ENCODE measurements at places on chromosomes 11 and 22.

GRCh38 chr11:79400717-79401330 is 40.0 kb downstream of the TENM4 start:
- no peak for DNase-seq

- no peak for DNase-seq
Measured at GRCh38 chr22:35307372-35307771, 7.7 kb downstream of the TOM1 start.

DNA sequence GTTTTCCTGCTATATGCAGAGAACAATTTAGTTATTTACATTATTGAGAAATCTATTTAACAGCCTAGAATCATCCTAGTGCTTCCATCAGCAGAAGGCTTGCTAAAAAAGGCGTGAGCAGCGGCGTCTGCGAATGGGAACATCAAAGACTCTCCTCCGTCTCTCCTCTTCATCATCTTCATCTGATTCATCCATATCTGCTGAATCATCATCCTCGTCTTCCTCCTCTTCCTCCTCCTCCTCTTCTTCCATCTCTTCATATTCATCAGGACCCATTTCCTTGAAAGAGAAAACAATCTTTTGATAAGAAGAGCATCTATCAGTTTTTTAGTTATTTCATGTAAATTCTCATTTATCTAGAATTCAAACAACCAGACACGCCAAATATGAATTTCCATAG is 5.6 kb upstream of the CD59 start:
- DNase-seq: no peak

GRCh38 chr22:46044621-46045458 is 67.9 kb upstream of the WNT7B start:
- peak; percentile 38 for DNase-seq

- no peak for DNase-seq
Measured at GRCh38 chr11:124473476-124473875, 28.0 kb upstream of the OR8B8 start.

DNA sequence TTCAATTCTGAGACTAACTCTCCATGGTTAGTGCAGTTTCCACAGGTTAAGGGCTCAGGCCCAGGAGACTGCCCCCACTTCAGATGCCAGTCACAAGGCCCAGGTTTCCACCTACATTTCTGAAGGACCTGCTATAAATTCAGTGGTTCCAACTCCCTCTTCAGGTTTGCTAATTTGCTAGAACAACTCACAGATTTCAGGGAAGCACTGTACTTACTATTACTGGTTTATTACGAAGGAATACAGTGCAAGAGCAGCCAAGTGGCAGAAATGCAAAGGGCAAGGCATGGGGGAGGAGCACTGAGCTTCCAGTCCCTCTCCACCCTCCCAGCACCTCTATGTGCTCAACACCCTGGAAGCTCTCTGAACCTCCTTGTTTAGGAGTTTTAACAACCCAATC is 39.3 kb upstream of the SPON1 start:
- no peak for DNase-seq

- peak; percentile 94 for DNase-seq
Measured at GRCh38 chr11:128835741-128836430, 31.2 kb downstream of the KCNJ1 start.

GRCh38 chr22:44711241-44711560 is 9.2 kb downstream of the PRR5 start:
- DNase-seq: no peak

DNA sequence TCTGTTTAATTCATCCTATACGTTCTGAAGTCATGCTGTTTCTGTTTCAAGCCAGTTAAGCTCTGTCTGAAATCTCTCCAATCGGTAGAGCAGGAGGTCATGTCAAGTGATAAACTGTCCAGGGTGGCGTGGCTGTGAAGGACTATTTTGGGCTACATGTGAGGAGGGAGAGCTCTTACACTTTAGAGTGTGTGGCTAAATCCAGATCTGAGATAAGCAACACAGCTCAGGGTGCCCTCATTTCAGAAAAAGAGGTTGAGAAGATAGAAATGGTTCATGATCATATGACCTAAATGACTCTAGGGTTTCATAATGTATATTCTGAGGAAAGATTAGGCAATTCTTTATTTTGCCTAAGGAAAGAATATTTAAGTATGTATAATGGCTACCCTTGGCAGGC is 8.4 kb downstream of the BLID start:
- DNase-seq: no peak

GRCh38 chr11:121412000-121412587 is 40.0 kb upstream of the SORL1 start:
- DNase-seq: no peak

DNA sequence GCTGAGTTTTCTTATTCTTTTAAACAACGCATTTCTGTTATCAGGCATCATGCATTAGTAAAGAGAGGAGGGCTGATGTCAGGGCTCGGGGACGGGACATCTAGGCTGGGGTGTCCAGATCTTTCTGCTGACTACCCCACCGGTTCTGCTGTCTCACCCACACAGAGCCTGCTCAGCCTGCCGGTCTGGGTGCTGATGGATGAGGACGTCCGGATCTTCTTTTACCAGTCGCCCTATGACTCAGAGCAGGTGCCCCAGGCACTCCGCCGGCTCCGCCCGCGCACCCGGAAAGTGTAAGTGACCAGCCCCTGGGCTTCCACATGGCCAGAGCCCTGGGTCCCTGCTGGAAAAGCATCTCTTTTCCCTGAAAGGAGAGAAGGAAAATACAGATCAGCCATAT is 9.4 kb downstream of the NCF4 start:
- no peak for DNase-seq

DNA sequence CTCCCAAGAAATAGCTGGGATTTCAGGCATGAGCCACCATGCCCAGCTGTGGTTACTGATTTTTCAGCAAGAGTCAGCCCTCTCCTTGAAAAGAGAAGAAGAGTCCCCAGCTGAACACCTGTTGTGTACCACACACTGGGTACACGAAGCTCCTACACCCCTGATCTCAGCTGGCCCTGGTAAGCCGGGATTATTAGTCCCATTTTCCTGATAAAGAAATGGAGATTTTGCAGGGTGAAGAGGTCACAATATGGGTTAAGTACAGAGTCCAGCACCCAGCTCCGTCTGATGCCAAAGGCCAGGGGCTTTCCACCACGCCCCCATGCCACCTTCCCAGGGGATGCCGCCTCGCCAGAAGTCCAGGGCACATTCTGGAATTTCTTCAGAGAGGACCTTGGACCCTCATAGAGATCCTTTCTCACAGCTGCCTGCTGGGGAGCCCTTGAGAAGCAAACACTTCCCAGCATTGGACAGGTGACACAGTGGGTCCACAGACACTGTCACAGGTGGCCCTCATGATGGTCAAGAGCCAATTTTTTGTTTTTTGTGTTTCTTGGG is 19.8 kb upstream of the HMOX1 start:
- DNase-seq: no peak

DNA sequence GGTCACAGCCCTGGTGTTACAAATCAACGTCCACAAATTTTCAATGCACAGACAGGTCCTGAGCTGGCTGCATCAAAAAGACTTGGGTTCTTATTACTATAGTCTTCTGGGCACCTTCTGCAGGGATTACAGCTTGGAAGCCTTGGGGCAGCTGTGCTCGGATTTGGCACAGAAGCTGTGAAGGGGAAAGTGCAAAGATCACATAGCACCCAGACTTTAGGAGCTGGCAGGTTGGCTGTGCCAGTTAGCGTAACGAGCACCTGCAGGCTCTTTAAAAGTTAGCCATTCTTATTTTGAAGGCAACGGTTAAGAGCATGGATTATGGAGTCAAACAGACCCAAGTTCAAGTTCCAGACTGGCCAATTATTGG is 100.4 kb downstream of the ARL14EP start:
- no peak for DNase-seq

DNA sequence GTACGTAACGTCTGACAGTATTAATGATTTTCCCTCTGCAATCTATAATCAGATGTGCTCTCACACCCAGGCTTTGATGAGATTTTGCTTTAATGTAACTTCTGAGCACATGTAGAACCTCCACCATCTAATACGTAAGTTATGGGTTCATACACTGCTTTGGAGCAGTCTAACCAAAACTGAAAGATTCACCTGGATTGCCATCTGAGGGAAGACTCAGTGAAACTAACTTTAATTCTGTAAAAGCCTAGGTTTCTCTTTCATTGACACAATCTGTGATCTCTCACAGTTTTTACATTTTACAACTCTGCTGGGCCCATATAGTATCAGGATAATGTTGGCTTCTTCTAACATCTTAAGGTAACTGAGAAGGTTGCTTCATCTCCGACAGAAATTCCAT is 30.1 kb upstream of the MTNR1B start:
- DNase-seq: no peak

DNA sequence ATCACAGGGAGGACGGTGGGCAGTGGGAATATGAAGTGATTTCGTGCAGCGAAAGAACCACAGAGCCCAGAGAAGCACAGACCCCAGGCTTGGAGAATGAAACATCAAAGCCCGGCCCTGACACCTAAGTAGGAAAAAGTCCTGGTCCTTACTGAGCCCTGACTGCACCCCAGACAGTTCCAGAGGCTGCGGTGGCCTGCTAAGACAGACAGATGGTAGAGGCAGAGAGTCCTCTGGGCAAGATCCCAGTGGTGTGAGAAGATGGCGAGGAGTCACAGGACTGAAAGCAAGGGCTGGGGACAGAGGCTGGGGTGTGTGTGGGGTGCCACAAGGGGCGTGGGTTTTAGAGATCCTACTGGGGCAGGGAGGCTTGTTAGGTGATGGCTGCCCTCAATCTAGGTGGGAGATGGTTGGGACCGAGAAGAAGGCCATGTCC is 3.7 kb downstream of the CBX6 start:
- DNase-seq: no peak
